Thymus (tissue), 14 donors: ENCODE measurements at places on chromosomes 11 and 22. TPM values are rescaled to one million over a fixed set of nuclear protein-coding genes. Genes with fewer than 3 reads are reported as not detected.

The ELF5 gene
- 0.52 TPM for total RNA-seq

The SLC35E4 gene
- total RNA-seq, result 0.57 TPM

The TMEM86A gene
- total RNA-seq, result 1.9 TPM

The FOLR2 gene
- total RNA-seq, result 27.8 TPM

The FLRT1 gene
- total RNA-seq, result 0.05 TPM

The SCO2 gene
- total RNA-seq, result 3.5 TPM

The SLC29A2 gene
- total RNA-seq, result 1.6 TPM

The SSRP1 gene
- 110 TPM for total RNA-seq

The NXPE4 gene
- total RNA-seq, result not detected

The C11orf42 gene
- total RNA-seq, result not detected
